ENCODE measurements at places on chromosomes 5 and 9. TPM values are rescaled to one million over a fixed set of nuclear protein-coding genes. Genes with fewer than 3 reads are reported as not detected.

DNA sequence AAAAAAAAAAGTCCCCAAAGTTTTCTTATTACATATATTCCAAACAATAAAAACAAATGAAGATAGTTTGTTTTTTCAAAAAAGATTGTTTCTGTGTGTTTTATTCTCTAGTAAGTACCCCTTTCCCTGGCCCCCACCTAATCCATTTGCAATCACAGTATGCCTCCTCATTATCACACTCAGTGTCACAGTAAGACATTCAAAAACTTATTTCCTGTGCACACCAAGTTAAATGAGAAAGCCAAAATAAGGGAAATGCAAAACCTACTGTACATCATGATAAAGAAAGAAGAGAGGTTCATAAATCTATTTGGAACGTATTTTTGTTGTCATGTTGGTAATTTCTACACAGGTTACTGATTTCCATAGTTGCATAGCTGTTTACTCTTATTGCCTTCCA lies 62.3 kb downstream of the ST8SIA4 start:
- DNase-seq: no peak

GRCh38 chr9:81073821-81074220 lies 615.5 kb downstream of the TLE1 start:
- no peak for DNase-seq

DNA sequence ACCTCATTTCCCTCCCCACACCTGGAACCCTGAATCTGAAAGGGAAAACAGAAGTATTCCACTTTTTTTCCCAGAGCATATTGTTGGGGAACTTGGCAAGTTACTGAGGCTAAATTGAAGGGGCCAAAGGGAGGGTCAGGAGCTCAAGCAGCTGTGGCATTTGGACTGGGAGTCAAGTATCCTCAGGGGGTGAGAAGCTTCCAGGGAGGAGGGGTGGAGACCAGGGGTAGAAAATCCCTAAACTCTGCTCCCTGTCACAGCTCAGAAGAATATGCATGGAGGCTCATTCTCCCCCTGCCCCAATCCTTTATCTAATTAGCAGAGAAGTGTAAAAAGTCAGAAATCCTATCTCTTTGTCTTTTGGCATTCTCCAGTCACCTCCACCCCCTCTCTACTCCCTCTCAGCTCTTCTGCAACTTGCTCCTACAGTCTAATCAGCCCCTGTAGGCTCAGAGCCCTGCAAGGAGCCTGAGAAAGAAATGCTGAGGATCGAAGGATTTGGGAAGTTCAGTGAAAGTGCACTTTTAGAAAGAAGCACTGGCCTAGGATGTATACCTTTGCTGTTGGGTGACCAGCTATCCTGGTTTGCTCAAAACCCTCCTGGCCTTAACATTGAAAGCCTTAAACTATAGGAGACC lies 5.7 kb upstream of the WNT8A start:
- DNase-seq: no peak

DNA sequence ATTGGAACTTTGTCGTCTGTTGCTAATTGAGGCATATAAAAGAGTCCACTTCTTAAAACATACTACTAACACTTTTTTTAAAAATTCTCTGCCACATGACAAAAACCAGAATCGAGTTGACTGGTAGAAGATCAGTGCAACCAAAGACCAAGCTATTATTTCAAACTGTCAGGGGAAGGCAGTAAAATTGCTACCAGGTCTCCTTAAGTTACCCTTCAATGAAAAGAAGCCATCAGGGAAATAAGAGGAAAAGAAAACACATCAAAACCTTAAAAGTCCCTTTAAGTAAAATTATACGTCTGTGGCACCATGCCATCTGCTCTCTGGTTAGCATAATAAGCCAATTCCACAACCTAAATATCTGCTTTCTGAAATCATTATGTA lies 9.6 kb downstream of the ZNF608 start:
- DNase-seq: no peak

GRCh38 chr9:114088571-114089170 lies 10.4 kb downstream of the KIF12 start:
- no peak for DNase-seq

Gene NREP
- 832 TPM for polyA plus RNA-seq

DNA sequence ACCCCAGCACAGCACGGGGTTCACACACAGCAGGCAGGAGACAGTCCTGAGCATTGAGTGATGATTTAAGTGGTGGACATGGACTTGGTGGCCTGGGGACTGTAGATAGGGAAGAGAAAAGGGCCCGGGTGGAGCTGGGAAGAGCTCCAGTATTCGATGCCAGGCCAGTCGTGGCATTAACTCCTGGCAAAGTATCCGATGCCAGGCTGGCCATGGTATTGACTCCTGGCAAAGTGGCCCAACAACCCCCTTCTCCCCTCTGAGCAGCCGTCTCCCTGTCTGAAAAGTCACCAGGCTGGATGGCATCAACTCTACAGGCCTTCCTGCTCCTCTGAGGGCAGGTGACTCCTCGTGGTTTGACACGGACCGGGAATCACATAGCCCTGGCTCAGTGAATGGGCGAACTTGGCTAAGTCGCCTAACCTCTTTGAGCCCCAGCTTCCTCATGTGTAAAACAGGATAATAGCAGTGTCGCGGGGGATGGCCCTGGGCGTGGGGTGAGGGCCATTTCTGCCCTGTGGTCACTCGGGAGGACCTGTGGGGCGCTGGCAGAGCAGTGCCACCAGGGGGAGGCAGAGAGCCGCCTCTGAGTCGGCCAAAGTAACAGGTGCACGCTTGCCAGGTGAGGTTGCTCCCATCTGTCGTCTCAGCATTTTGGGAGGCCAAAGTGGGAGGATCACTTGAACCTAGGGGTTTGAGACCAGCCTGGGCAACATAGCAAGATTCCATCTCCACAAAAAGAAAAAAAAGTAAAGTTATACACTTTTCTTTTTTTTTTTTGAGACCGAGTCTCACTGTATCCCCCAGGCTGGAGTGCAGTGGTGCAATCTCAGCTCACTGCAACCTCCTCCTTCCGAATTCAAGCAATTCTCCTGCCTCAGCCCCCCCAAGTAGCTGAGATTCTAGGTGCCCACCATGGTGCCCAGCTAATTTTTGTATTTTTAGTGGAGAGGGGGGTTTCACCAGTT lies 5.7 kb upstream of the SEC16A start:
- no peak for DNase-seq

- DNase-seq: no peak
These were observed 257.8 kb upstream of the TARS1 start for GRCh38 chr5:33182986-33183385.

Gene GMCL2
- not detected for polyA plus RNA-seq

Gene TTC23L
- polyA plus RNA-seq: 2.5 TPM

- DNase-seq: no peak
These were observed 33.2 kb downstream of the C9orf50 start for GRCh38 chr9:129587487-129588262.

GRCh38 chr5:176829320-176829719 lies 19.0 kb downstream of the UNC5A start:
- DNase-seq: no peak

Gene PALM2AKAP2
- polyA plus RNA-seq: 10.8 TPM

Data from left renal pelvis (tissue), 4 donors.